ENCODE measurements at places on chromosomes 2 and 18.

GRCh38 chr18:62979176-62979575 lies 263.8 kb downstream of the PHLPP1 start:
- DNase-seq = peak; percentile 31

DNA sequence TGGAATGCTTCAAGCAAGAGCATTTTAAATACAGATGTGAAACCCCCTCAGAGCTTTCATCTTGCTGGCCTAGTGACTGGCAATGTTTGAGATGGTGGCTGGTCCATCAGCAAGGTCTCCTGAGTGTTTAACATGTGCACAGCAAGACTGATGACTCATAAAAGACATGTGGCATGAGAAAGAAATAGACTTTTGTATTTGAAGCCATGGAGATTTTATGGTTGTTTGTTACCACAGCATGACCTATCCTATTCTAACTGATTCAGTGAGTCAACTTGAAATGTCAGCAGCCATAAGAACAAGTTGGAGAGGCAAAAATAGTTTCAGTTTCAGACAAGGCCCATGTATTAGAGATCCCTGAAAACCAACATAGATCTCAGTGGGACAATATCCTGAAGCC lies 154.7 kb upstream of the LYPD1 start:
- no peak for DNase-seq

DNA sequence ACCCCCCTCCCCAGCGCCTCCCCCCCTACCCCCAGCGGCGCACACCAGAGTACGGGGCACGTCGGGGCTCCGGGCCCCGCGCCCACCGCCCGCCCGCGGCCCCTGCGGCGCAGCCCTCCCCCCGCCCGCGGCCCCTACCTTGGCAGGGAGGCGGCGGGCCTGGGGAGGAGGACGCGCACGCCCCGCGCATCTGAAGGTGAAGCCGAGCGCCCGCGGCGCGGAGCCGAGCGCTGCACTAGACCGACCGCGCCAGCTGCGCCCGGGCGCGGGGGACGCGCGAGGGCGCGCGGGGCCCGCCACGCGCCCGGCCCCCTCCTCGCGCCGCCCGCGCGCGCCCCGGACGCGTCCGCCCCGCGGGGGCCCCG lies at the start of gene ZNF516:
ZNF516 (minus strand) TSS at position 237 of the 365 bp plus-strand sequence. CDS start 52,188 bp downstream, outside the sequence.
- peak; percentile 67 for DNase-seq

DNA sequence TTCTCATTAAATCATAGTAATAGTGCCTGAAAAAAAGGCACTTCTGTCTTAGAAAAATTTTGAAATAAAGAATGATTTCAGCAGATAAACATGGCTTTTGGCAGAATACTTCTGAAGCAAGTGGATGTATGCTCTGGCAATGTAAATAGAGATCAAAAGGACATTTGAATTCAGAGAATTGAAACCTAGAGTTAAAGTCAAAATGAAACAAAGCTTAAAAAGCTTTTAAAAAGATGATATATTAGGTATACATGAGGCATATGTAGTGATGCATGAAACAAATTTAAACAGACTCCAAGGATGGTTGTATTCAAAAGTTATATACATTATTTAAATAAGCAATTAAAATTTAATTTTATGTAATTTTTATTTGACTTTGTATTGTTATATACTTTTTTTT lies 1344.5 kb upstream of the TMEFF2 start:
- DNase-seq = no peak

GRCh38 chr2:17479875-17480274 lies 38.4 kb downstream of the RAD51AP2 start:
- no peak for DNase-seq

DNA sequence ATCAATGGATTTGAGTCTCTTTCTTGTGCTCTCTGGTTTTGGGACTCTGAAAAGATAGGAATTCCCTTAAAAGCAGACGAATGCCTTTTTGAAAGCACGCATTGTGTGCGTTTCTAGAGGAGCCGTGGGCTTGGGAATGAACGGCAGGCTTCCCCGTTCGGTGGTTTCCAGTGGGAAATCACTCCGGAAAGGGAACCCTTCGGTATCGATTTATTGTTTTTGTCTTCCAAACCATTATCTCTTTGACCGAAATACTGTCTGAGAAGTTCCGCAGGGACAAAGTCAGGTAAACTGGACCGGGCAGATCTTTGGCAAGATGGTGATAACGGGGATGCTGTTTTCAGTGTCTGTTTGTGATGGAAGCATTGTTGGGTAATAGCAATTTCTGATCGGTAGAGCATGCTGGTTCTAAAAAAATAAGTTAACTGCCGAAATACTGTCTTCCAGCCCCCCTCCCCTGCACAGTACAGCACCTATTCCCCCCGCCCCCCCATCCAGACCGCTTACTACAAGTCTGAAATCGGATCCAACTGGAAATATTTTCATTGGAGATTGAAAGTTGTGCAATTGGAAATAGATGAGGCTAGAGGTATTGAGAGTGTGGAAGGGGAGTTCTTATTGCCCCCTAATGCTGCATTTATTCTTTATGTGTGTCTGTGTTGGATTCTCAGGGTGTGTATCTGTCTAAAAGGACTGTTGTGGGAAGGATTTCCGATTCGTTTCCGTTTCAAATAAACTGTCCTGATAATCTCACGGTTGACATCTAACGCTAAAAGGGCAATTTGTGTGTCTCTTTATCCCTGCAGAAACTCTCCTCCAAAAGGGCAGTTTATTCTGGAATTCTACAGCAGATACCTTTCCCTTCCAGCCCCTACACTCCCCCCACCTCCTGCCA lies 635 bp downstream of the SETBP1 start:
- no peak for DNase-seq

All from mucosa of descending colon (tissue), 3 donors.